ENCODE measurements at places on chromosomes 7 and 10.

DNA sequence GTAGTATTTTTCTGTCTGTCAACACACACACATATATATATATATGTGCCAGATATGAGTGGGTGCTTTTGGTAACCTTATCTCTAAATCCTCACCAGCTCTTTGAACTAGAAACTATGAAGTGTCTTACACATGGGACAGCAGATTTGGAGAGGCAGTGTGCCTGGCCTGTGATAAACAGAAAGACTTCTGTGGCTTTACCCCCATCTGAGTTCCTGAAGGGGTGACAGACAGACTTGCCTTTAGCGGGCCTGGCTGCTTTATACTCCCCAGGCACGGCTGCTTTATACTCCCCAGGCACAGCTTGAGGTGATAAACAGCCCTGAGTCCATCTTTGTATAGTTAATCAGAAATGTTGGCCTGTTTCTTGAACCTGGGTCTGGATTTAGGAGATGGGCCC, 5.6 kb downstream of the BAG3 start:
- DNase-seq: no peak

DNA sequence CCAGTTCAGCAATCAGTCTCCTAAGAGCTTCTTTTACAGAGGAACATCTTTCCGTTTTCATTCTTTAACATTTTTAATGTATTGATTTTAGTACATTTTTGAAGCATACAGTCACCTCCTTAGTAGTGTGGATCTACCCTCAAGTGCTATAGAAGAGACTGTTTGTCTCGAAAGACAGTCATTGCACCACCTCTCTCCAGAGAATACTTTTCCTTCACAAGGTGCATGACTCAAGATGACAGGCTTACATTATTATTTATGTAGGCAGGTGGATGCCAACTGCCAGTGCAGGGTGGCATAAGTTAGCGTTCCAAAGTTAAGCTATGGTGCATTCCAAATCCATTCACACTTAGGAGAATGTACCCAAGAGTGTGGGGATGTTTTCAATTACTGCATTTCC, 71.8 kb downstream of the ZEB1 start:
- DNase-seq: no peak

- DNase-seq: no peak
Measured at GRCh38 chr10:99391346-99391745, 39.1 kb downstream of the GOT1 start.

- DNase-seq: no peak
Measured at GRCh38 chr7:116165717-116166116, 44.6 kb upstream of the TES start.

DNA sequence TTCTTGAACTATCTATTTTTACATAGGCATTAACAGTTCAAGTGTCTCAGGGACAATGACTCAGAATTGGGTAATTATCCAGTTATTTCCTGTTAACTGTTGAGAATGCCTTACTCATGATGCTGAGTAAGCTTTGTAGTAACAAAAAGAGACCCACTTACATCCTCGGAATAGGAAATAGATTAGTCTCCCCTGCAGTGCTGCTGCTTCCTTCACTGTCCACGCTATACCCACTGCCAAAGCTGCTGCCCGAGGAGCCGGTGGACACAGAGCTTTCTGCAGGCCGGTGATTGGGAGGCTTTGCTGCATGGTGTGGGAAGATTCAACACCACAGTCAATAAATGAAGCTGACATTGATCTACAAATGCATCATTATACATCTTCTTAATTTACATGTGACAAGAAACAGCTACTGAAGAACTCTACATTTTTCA, 357.1 kb downstream of the PCLO start:
- DNase-seq: no peak

- DNase-seq: no peak
Measured at GRCh38 chr10:84863675-84864074, 535.3 kb downstream of the CCSER2 start.
